ENCODE measurements at places on chromosomes 4 and X. TPM values are rescaled to one million over a fixed set of nuclear protein-coding genes. Genes with fewer than 3 reads are reported as not detected.
A peak's percentile ranks its signal among the peaks of the same experiment; 100 is the strongest.

- no peak for ATAC-seq
Measured at GRCh38 chr4:146960634-146961033, 15.0 kb upstream of the TTC29 start.

- ATAC-seq, result no peak
Measured at GRCh38 chr4:182338063-182338462, 94.9 kb downstream of the TENM3 start.

Gene C4orf36
- 2.4 TPM for total RNA-seq

GRCh38 chrX:18997916-18998315 is 14.0 kb upstream of the PHKA2 start:
- ATAC-seq, result no peak

GRCh38 chrX:11899091-11899490 is 141.1 kb downstream of the MSL3 start:
- no peak for ATAC-seq

DNA sequence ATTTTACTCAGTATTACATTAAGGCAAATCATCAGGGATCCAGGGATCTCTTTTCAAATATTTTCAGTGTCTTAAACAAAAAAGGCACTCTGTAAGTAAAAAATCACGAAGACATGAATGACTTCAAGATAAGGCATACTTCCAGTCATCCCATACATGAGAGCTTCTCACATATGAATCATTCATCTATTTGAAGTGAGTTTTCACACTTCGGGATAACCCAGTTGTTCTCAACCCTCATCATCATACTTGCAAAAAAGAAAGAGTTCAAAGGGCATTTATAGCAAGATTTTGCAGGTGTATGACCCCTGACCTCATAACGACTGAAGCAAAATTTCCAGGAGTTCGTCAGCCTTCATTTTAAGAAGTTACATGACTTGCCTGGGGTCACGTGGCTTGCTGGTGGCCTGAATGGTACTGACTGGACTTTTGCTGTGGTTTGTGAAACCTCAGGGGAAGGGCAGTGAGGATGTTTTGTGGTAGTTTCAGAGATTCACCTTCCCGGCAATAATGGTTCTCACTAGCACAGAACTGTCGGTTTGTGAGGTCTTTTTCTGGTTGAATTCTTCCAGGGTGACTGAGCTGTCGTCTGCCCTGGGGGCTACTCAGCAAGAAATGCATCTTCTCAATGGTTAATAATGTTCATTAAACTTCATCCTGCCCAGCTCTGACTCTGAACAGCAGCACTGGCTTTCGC is 115.8 kb upstream of the SHISA3 start:
- no peak for ATAC-seq

- peak; percentile 50 for ATAC-seq
Measured at GRCh38 chrX:103376118-103376978, at the start of gene BEX3. BEX3 (plus strand) TSS chrX:103376538; CDS start chrX:103377522, 984 bp downstream.

DNA sequence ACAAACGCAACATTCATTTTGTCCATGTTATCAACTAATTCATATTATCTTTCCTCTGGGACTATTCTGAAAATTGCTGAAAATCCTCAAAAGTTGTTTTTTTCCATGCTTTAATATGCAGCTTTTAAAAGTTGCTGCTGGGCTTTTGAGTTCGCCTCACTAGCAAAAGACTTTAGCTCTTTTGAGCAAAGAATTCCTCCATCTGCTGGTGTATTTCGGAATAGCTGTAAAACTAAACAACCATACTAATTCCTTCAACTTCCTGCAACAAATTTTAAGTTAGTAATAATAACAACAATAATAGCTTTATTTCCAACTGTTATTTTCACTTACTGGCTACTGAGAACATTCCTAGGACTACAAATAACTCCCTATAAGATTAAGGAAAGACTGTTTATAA is 124.5 kb upstream of the PLAC1 start:
- ATAC-seq, result no peak

- peak; percentile 46 for ATAC-seq
Measured at GRCh38 chr4:74805601-74806000, 11.3 kb upstream of the BTC start.

- no peak for ATAC-seq
Measured at GRCh38 chr4:144183165-144183564, 42.6 kb upstream of the GYPA start.

Gene HTRA3
- 1.0 TPM for total RNA-seq

Data from esophagus mucosa (tissue), 1 donor.